ENCODE measurements at places on chromosomes 7 and 10.

DNA sequence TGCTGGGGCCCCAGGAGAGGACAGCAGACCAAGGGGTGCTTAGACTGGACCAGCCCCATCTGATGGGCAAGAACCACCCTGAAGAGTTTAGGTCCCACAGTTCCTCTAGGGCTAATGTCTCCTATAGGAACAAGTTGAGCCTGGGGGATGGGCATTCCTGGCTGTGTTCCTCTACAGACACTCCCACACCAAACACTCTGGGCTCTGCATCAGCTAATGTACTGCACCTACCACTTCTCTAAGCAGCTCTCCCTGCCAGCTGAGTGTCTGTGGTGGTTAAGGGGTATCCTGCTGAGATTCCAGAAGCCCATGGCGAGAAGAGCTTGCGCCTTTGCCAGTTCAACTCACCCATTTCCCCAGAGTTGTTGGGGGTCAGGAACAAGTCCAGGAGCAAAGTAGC lies 284.1 kb upstream of the CSTF2T start:
- DNase-seq: no peak

- DNase-seq: no peak
Measured at GRCh38 chr7:17680026-17680425, 260.3 kb downstream of the SNX13 start.

GRCh38 chr7:77980087-77980713 lies 181.6 kb downstream of the PHTF2 start:
- DNase-seq: no peak

DNA sequence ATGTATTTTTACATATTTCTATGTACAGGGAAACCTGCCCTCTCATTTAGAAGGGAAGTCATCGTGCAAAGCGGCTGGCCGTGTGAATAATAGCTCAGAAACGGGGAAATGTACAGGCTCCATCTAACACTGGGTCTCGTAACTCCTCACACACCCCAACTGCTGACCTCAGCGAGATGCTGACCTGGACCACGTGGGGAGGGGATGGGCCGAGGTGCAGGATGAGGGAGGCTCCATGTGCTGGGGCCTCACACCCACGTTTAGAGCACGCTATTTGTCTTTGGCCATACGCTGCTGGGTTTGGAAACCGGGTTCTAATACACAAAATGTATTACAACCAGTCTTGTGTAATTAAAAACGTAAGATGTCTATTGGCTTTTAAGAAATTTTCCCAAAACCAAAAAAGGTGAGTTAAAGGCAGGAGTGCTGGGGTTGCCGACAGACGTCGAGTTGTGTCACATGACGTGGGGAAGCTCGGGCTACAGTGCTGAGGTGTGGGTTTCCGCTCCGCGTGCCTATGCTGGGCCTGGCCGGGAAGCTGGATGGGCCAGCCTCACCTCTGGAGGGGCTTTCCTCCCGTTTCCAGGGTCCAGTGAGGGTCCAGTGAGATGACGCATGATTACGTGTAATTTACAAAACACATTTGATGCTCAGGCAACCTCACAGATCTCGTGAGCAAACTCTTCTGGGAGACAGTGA lies 215.6 kb downstream of the DNAJB6 start:
- no peak for DNase-seq

DNA sequence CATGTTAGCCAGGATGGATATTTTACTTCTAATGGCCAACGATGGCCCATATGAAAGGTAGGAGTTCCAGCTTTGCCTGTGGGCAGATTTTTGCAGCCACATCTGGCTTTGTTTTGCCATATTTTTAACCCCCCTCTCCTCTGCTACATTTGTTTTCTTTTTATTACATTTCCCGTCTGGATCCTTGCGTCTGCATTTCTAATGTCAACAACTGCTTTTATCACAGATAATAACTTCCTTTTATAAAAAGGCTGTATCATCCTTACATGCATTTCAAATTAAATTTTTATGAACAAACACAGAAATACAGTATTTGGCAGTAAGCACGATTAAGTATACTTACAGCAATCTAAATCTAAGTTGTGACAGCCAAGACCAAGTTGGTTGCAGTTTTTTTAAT lies 156.0 kb downstream of the BAMBI start:
- no peak for DNase-seq

GRCh38 chr10:112182784-112183328 lies 709 bp downstream of the GPAM start:
- no peak for DNase-seq

GRCh38 chr7:463817-464453 lies 55.7 kb downstream of the PDGFA start:
- no peak for DNase-seq

DNA sequence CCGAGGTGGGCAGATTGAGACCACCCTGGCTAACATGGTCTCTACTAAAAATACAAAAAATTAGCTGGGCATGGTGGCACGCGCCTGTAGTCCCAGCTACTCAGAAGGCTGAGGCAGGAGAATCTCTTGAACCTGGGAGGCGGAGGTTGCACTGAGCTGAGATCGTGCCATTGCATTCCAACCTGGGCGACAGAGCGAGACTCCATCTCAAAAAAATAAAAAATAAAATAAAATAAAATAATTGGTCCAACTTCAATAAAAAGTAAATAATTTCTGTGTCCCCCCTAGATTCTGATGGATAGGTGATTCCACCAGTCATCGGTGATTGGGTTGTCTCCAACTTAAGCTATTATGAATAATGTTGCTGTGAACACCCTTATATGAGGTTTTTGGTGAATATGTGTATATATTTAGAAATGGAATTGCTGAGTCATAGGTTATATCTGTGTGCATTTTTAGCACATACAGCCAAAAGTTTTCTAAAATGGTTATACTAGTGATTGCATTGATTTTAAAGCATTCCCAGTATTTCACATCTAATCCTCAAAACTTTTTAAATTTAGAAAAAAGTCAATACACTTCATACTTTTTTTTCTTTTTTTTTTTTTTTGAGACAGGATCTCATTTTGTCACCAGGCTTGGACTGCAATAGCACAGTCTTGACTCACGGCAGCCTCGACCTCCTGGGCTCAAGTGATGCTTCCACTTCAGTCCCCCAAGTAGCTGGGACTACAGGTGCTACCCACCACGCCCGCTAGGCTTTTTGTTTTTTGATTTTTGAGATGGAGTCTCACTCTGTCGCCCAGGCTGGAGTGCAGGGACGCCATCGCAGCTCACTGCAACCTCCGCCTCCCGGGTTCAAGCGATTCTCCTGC lies 13.7 kb upstream of the SRPK2 start:
- no peak for DNase-seq

DNA sequence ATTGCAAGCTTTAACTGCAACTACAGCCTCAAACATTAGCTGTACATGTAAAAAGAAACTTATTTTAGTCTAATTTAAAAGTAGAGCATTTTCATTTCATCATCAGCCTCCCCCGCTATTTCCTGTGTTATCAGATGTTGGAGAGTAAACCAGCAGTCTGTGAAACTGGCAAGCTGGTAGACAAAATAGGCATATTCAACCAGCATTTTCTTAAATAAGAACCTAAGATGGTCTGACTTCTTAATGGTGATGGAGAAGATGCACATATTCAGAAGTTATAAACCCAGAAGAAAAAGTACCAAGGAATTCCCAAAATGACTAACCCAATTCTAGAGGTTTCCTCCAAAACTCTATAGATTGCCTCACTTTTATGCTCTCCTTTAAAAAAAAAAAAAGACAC lies 24.9 kb downstream of the PIK3AP1 start:
- no peak for DNase-seq

DNA sequence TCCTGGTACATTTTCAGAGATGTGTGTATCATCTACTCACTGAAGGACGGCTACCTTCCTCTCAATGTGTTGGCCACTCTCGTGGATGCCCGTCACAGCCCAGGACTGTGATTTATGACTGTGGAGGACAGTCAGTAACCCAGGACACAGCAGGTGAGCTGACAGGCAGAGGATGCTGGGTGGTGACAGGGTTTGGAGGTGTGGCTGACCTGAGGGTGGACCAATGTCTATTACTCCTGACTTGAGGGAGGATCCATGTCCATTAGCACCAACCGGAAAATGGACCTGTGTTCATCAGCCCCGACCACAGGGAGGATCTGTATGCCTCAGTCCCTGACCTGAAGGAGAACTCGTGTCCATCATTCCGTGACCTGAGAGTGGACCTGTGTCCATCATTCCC lies 96.1 kb downstream of the ADCY1 start:
- DNase-seq: no peak

DNA sequence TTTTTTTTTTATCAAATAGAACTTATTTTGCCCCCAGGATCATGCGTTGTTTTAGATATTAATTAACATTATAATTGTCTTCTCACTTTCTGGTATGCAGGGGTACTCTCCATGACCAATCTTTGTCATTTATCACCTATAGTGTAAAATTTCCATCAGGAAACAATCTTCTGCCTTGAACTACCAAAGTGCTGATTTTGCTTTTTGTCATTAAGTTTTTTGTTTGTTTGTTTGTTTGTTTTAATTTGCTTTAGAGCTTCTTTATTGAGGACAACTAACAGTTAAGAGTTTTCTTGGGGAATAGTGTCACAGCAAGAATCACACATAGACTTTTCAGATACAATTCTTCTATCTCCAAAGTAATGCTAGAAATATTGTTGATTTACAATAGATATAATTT lies 171.2 kb upstream of the PRPS1L1 start:
- DNase-seq: no peak

DNA sequence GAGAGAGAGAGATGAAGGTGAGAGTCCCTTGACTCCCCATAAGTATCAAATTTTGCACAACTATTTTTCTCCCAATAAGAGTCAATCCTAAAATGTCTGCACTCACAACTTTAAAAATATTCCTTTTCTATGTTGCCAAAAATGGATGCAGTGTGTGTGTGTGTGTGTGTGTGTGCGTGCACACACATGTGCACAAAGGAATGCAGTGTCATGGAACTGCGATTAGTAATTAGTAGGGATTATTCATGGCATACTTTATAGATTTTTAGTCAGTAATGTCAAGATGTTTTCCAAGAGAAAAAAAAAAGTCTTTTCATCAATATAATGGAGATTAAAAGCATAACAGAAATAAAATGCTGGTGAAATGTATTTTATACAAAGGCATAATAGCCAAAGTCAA lies 179.1 kb upstream of the LRRTM3 start:
- DNase-seq: no peak

- no peak for DNase-seq
Measured at GRCh38 chr10:78298835-78299234, 265.2 kb downstream of the RPS24 start.

GRCh38 chr7:30894866-30895605 lies 16.6 kb upstream of the AQP1 start:
- no peak for DNase-seq

GRCh38 chr10:80163741-80164341 lies 31.3 kb downstream of the PLAC9 start:
- DNase-seq: no peak

DNA sequence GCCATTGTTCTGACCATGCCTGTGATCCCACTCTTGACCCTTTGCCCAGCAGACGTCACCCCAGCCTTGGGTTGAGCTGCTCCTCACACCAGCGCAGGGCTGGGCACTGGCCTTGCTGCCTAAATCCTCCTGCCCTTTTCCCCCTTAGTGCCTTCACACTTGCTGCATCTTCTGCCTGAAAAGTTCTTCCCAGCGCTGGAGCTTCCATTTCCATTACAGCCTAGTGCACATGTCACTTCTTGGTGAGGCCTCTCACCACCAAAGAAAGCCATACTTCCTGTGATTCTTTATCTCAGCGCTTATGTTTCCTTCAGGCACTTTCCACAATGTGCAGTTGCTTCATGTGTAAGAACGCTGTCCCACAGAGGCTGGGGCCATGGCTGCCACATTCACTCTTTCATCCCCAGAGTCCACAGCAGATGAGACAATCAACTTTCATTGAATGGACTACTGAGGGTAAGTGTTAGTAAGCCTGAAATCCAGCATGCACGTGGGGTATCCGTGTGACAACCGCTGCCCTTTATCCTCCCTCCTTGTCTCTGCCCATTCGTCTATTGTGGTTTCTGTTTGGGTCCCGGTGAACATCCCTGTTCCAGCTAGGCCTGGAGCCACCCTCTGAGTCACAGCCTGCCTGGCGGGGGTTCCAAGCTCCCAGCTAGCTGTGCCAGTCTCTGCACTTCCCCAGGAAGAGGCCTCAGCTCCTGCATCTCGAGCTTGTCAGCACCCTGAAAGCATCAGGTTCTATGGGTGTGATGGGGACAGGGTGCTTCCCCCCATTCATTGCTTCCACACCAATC lies 37.3 kb downstream of the ADRA2A start:
- DNase-seq: no peak

DNA sequence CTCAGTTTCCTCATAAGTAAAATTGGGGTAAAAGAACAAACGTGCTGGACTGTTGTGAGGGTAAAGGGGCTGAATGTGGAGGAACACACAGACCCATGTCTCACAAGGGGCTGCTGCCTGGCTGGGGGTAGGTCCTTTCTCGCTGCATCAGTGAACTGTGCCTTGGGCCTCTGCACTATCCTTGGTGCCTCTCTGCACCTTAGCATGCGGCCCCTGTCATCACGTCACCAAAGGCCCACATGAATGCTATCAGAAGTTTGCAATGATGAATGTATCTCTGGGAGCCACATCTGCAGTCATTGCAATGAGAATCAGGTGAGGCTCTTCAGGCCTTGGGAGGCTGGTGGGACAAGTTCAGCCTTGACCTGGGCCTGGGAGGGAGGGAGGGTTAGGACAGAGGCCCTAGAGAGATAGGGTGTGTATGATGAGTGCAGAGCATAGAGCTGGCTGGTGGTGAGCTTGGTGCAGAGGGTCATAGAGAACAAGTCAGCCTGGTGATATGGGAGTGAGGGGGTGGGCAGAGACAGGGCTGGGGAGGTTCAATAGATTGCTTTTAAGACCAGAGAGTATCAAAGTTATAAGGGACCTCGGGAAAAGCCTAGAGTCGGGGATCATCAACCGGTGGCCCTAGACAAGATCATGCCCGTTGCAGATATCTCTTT lies 308.4 kb downstream of the RPS24 start:
- no peak for DNase-seq

DNA sequence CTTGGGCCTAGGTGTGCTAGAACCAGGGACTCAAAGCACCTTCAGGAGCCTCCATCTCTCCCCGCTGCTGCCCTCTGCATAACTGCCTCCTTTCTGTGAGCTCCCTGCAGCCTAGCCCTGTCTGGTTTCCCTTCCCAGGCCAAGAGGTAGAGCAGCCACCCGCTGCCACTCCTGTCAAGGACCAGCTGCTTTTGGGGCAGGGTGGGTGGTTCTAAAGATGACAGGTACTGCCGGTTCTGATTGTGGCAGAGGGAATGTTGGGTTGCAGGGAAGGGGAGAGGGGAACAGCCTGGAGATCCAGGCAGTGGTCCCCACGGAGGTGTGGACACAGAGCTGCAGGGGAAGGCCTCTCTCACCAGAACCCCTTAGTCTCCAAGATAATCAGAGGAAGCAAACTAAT lies 3.7 kb upstream of the FLNC start:
- DNase-seq: no peak
